SK-N-SH (cell line): ENCODE measurements at places on chromosomes 7 and 10.

DNA sequence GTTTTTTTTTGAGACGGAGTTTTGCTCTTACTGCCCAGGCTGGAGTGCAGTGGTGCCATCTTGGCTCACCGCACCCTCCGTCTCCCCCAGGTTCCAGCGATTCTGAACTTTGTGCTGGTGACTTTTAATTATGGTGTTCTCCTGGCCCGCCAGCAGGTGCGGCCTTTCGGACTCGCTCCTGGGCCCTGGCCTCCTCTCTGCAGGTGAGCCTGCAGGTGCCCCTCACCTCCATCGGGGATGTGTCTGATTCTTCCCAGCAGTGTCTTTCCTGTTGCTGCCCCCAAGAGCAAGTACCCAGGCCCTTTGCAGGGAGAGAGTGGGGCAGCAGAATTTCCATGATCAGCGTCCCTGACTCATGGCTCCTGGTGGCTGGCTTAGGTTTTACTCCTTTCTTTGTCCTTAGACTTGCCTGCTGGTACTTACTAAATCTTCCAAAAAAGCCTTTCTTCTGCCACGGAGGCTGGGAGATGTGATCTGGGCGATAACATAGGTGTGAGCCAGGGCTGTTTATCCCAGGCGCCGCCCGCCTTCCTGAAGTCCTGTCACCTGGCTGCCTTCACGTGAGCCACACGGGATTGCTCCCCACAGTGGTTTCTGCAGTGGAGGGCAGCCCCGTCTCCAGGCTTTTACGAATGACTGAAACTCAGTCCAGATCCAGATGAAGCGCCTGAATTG lies 10.7 kb downstream of the WIPI2 start:
- DNase-seq, result no peak

DNA sequence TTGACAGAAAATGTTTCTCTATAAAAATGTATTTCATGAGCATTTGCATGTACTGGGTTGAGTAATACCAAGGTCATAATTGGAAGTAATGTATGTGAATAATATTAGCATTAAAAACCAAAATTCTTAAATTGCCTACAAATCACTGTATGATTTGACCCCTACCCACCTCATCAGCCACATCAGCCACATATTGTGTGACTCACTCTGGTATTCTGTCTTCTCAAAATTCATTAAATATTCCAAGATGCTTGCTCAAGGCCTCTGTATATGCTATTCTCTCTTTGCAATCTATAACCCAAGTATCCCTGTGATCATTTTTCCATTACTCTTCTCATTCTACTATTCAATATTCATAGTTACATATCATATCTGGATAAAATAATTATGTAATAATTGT lies 21.4 kb downstream of the POT1 start:
- no peak for DNase-seq

- no peak for DNase-seq
Measured at GRCh38 chr7:18313965-18314364, 181.6 kb upstream of the HDAC9 start.

GRCh38 chr7:105249216-105249615 lies 139.5 kb downstream of the SRPK2 start:
- DNase-seq, result no peak

GRCh38 chr7:139422126-139422525 lies 61.3 kb downstream of the KLRG2 start:
- DNase-seq, result peak; percentile 77

- no peak for DNase-seq
Measured at GRCh38 chr7:139265673-139266072, 34.6 kb downstream of the UBN2 start.

- no peak for DNase-seq
Measured at GRCh38 chr10:86004337-86004736, 362.3 kb downstream of the GRID1 start.

DNA sequence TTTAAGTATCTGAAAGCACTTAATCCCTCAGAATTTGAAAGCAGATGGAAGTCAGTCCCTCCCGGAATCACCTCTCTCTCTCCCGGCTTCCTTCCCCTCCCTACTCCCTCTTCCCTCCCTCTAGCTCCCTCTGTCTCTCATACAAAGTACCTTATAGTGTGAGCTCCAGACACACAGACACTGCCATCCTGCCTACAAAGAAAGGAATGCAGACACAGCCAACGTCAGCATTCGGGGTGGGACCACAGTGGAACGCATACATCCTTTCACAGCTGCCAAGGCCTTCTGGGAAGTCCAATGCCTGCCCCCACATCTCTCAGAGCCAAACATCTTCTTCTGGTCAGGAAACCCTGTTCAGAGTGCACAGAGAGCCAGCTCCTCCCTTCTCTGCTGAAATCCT lies 9.3 kb downstream of the NOD1 start:
- DNase-seq, result no peak

DNA sequence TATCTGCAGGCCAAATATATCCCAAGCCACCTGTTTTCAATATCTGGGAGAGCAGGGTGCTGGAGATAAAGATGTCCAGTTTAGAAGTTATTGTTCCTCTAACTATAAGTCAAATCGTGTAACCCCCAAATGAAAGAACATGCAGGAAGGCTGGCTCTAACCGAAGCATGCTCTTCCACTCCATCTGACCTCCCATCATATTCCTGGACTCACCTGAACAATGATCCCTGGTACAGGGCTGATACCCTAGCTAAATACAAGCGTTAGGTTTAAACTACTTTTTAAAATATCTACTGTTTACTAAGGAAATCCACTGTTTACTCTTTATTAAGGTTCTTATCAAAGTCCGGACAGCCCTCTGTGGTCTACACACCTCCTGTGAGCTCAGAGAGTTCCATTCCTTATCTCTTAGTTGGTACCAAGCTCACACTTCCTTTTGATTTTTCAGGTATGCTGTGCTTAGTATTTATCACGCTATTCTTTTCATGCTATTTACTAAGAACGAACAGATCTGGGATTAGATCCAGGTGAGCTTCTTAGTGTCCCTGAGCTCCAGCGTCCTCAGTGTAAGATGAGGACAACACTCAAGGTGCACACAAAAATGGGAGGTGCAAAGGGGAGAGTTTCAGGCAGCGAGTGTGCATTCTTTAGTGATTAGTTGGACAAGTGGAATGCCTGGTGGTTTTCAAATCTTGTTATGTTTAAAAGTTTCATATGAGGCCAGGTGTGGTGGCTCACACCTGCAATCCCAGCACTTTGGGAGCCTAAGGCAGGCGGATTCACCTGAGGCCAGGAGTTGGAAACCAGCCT lies 23.6 kb upstream of the COBL start:
- DNase-seq, result no peak

- no peak for DNase-seq
Measured at GRCh38 chr10:100374200-100374655, 27.2 kb downstream of the SCD start.

DNA sequence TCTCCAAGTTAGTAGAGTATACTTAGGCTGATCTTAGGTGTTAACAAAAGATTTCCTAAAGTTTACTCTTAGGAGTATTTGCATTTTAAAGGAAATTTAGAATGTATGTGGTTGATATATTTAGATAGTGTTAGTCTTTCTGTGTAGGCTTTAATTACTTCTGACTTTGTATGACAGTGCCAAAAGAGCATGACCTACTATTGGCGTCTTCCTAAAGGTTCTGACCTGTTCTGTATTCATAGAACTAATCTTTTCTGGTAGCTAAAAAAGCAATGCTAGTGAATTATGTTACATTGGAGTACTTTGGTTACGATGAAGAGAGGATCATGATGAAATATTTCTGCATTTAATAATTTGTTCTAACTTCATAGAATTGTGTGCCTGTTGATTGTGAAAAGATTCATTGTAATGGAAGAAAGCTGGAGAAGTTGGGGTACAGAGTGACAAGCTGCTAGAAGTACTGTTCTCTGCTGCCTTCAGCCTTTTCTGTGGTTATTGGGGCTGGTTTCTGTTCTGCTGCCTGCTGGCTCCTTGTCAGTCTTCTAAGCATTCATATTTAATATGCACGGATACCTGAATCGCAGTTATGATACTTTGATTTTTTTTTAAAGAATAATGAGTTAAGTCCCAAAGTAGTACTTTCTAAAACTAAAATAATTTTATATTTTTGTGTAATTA lies 13.2 kb downstream of the WAC start:
- no peak for DNase-seq

GRCh38 chr7:80929619-80930018 lies 10.8 kb upstream of the SEMA3C start:
- DNase-seq, result no peak

DNA sequence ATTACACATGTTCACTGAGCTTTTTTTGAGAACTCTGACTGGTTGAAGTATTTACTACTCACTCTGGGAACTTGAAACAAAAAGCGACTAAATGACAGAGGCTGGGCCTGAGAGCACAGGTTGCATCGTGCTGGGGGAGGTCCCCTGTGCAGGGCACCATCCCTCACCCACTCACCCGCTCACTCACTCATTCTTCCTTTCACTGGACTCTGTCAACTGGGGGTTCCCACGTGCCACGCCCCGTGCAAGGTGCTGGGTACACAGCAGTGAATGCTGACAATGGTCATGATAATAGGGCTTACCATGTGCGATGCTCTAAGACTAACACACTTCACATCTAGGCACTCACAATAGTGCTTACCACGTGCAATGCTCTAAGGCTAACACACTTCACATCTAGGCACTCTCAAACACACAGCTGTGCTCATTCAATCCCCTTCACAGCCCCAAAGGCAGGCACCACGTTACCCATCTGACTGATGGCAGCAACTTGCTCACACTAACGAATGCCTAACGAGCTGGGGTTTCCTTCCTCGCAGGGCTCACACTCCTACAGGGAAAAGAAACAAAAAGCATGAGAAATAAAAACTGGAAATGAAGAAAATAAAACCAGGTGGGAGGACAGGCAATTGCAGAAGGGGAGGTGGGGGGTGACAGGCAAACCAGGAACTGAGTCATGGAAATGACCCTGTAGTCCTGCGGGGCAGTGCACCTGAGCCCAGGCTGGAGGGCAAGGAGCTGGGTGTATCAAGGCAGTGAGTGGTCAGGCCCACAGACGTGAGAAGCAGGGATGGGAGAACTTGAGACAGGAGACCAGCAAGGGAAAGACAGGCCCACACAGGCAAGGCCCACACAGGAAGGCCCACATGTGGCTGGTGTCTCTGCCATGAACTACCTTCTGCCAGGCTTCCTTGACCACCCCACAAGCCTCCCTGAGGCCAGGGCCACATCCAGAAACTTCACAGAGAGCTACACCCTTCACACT lies 147.0 kb upstream of the FAM20C start:
- no peak for DNase-seq

DNA sequence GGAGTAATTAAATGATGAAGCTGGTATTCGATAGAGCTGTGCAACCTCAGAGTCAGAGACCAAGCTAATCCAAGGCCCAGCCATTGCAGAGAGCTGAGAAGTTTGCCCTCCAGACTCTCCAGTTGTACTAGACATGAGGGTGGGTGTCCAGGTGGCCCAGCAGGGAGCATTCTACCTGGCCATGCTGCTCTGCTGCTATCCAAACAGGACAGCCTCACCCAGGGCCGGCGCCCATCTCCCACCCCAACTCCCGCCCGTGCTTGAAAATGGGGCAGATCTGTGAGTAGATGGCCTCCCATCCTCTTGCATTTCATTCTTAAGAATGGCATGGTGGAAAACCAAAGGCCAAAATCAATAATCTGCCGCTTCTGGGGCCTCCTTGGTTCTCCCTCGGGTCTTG lies 124.2 kb downstream of the TCERG1L start:
- no peak for DNase-seq

GRCh38 chr10:110876000-110876399 lies 4.3 kb downstream of the PDCD4 start:
- DNase-seq, result no peak

DNA sequence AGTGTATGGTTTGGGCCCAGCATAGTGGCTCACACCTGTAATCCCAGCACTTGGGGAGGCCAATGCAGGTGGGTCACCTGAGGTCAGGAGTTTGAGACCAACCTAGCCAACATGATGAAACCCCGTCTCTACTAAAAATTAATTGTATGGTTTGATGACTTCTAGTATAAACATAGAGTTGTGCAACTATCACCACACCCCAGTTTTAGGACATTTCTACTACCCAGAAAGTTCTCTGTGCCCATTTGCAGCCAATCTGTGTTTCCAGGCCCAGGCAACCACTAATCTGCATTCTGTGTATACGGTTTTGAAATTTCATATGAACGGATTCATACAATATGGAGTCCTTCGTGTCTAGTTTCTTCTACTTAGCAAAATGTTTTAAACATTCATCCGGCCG lies 20.0 kb downstream of the CLIP2 start:
- DNase-seq, result no peak

DNA sequence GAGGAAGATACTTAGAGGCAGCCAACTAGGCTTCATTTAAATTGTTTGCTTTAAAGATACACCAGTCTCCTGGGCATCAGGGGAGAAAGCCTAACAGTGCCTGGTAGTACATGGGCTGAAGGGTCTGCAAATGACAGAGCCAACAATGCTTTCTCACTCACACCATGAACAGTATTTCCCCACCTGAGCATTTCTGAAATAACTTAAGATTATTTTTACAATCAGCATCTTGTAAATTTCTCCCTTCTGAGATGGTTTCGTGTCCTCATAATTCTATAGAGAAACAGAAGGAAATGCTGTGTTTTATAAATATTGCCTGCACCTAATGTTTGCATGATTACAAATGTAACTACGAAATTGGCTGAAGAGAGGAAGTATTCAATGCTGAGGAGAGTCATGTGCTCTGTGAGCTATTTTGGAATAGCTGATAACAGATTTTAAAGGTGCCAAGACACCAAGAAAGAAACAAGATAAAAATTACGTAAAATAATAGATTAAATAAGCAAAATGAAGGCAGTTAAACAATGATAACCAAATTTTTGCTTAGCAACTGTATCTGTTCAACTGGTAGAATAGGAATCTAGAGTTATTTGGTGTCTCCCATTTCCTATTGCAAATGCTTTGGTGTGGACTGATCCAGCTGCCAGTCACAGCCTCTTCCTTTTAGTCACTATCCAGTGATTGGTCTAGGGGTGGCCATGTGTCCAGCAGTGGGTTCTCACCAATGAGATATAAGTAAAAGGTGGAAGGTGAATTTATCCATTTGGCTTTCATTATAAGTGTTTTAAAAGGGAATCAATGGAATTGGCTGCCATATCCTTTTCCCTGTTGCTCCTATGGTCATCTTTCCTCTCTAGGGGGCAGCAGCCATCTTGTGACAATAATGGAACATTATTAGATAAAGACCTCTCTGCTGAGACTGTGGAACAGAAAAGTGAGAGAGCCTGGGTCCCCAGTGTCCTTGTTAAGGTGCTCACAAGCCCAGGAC lies 167.9 kb upstream of the SLC26A5 start:
- peak; percentile 33 for DNase-seq

- DNase-seq, result no peak
Measured at GRCh38 chr10:97063271-97063982, 122.3 kb downstream of the SLIT1 start.

GRCh38 chr7:138307633-138308032 lies 152.4 kb upstream of the TRIM24 start:
- DNase-seq, result no peak

GRCh38 chr10:86057708-86058107 lies 308.9 kb downstream of the GRID1 start:
- DNase-seq, result no peak

DNA sequence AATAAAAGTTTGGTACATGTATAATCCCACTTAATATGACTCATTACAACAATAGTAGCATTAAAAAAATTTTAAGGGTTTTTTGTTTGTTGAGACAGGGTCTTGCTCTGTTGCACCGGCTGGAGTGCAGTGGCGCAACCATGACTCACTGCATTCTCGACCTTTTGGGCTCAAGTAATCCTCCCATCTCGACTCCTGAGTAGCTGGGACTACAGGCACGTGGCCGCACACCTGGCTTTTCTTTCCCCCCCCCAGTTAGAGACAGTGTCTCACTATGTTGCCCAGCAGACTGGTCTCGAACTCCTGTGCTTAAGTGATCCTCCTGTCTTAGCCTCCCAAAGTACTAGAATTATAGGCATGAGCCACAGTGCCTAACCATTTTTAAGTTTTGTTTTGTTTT lies 40.7 kb downstream of the KMT2C start:
- no peak for DNase-seq
